ENCODE measurements at places on chromosomes 5 and 9. TPM values are rescaled to one million over a fixed set of nuclear protein-coding genes. Genes with fewer than 3 reads are reported as not detected.

GRCh38 chr5:67211926-67212325 is 15.3 kb upstream of the CD180 start:
- no peak for DNase-seq

GRCh38 chr5:133489632-133490031 is 122.7 kb downstream of the FSTL4 start:
- no peak for DNase-seq

DNA sequence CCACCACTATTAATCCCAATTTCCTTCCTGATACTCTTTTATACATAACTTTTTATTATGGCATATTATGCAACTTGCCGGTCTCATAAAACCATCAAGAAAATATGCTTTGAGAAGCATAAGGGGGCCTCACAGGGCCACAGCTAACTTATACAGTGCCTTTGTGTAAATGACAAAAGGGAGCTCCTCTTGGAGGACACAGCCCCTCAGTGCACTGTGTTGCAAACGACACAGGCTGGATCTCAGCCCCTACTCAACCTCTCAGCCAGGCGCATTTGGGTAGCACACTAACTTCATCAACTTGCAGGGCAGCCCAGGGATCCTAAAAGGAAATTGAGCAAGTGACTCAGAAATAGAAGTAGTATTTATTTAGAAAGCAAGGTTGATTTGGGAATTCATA is 35.4 kb downstream of the RIGI start:
- DNase-seq, result no peak

- DNase-seq, result no peak
These were observed 19.6 kb downstream of the MFAP3 start for GRCh38 chr5:154058055-154059038.

C5orf58 gene
- total RNA-seq, result not detected

GRCh38 chr9:136244969-136245218 is 718 bp downstream of the QSOX2 start:
- no peak for DNase-seq
